ENCODE measurements at places on chromosomes 1 and 21.

GRCh38 chr1:227844320-227845146, 29.1 kb downstream of the PRSS38 start:
- peak; percentile 3 for DNase-seq

DNA sequence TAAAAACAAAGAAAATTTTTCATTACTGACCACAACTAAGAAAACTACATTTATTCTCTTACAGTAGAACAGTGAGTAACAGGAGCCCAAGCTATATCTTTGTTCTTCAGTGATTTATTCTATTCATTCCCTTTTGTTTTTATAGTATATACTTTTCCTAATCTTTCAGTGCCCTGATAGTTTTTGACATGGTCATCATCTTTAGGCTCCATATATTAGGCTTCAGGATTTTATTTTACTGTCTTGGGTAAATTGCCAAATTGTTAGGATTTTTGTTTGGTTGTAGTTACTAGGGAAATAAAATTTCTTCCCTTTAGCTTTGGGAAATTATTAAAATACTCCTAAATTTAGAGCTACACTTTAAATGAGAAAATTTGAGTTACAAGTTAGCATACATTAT, 10.3 kb downstream of the FBXO28 start:
- no peak for DNase-seq

DNA sequence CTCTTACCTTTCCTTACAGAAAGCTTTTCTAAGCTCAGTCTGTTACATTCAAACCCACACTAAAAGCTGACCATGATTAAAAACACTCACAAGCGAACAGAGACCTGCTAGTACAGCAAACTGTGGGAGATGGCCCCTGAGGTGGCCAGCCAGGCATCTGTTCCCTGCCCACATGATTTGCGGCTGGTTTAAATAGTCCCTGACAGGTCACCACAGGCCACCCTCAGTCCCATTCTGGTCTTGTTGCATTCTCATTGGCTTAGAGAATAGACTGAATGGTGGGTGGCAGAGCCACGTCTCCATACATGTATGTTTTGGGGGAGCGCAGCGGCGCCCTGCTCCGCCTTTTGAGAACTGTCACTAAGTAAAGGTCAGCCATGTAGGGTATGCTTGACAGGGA, 2.3 kb upstream of the ACTA1 start:
- no peak for DNase-seq

DNA sequence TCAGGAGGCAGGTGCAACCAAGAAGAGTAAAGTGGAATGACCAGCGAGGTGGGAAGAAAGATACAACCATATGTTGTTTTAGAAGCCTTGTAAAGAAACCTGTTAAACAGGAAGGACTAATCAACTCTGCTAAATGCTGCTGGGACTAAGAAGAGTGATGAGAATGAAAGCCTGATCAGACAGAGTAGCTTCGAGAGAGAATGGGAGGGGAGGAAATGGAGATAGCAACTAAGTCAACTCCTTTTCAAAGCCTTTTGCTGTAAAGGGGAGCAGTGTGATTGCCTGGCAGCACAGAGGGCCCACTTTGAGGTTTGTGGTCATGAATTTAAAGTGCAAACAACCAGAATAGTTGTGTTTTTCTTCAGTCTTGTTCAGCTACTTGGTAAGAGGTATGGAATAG, 31.4 kb downstream of the SLC30A7 start:
- peak; percentile 8 for DNase-seq

GRCh38 chr1:213986020-213986924, 1.5 kb upstream of the PROX1 start:
- no peak for DNase-seq

GRCh38 chr1:59408608-59409240, 111.8 kb downstream of the FGGY start:
- DNase-seq = no peak

- no peak for DNase-seq
Measured at GRCh38 chr1:32525661-32526444, 13.4 kb upstream of the ZBTB8A start.

- no peak for DNase-seq
Measured at GRCh38 chr21:16797966-16798365, 714.9 kb upstream of the CXADR start.

DNA sequence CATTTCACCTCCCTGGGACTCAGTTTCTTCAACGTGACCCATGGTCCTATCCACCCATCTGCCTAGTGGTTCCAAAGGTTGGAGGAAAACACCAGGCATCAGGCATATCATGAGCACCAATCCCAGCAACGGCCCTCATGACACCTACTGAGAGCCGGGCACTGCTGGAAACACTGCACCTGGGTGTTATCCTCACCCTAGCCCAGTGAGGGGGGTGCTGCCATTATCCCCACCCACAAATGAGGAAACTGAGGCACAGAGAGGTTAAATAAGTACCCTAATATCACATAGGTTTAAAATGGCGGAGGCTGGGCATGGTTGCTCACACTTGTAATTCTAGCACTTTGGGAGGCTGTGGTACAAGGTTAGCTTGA, 206.9 kb downstream of the MATN1 start:
- DNase-seq = no peak
